CD4-positive, alpha-beta T cell treated with Interleukin-12 subunit alpha and Interleukin-12 subunit beta, for 1 hour (primary cell): ENCODE measurements at places on chromosomes 11 and 22.

GRCh38 chr22:37765498-37765897 lies 42.2 kb upstream of the GCAT start:
- no peak for DNase-seq

DNA sequence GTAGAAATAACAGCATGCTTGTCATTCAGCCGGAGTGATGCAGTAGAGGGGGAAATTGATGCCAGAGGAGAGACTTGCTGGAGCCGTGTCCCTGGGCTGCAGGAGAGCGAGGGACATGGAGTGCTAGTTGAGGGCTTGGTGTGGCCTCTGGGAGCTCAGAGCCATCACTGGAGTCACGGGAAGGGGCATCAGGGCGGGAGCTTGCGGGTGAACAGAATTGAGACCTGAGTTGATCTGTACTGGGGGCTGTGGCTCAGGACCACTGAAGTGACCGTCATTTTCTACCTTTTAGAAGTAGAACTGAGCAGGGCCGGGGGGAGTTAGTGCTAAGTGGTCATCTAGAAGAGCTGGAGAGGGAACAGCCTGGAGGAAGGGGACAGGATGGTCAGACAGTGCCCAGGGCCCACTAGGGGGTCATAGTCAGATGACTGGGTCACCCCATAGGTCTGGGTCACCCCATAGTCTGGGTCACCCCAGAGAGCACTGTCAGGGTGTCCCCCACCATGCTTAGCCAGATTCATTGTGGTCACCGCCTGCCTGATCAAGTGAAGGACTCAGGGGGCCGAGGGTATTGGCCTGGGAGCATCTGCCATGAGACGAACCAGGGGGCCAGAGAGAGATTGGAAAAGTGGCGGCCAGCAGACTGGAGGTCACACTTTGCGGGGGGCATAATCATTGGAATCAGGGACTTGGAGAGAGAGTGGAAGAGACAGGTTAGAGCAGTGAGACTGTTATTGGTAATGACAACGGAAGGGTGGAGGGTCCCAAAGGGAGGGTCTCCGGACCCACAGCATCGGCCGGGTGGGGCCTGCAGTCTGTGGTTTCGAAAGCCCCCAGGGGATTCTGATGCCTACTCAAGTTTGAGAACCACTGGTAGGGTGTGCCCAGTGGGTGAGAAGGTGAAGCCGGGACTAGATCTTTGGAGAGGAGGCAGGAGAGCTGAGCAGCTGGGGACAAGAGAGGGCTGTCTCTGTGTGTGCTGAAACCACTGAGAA lies 15.2 kb downstream of the RIBC2 start:
- no peak for DNase-seq

- DNase-seq: no peak
Measured at GRCh38 chr11:120149246-120149645, 11.3 kb upstream of the TRIM29 start.

DNA sequence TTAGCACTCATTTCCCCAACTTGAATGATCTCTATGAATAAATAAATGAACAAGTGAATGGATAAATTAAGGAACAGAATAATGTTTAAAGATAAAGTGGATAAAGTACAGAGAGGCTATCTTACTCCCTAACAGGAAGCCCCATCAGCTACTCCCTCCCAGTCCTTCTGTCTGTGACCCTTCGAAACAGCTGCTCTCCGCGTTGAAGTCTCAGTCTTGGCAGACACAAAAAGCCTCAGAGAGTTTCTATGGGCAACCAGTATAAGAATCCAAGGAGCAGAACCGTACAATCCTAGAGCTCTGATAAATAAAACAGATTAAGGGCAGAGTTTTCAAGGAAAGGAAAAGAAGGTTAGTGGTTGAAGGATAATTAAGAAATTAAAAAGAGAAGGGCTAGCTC lies 35.0 kb downstream of the GUCY1A2 start:
- DNase-seq: no peak

- DNase-seq: no peak
Measured at GRCh38 chr11:111177037-111177871, 68.3 kb upstream of the POU2AF2 start.

- DNase-seq: no peak
Measured at GRCh38 chr11:126305699-126306098, 1.8 kb downstream of the DCPS start.

GRCh38 chr11:122220321-122220720 lies 104.3 kb upstream of the BLID start:
- no peak for DNase-seq
